ENCODE measurements at places on chromosomes 12 and 14. TPM values are rescaled to one million over a fixed set of nuclear protein-coding genes. Genes with fewer than 3 reads are reported as not detected.

Gene PAX9
- not detected for total RNA-seq

Gene SPATA7
- total RNA-seq: 26.3 TPM

Gene NTN4
- total RNA-seq: 17.3 TPM

Gene KRT79
- not detected for total RNA-seq

Gene KRT82
- not detected for total RNA-seq

Gene CD4
- total RNA-seq: 11.2 TPM

Gene VIPAS39
- total RNA-seq: 38.9 TPM

Gene RDH12
- not detected for total RNA-seq

Gene NEUROD4
- not detected for total RNA-seq

Gene SMIM41
- total RNA-seq: 50.8 TPM

Gene PROX2
- not detected for total RNA-seq

Gene SSPN
- 13.3 TPM for total RNA-seq

Gene SRRM4
- total RNA-seq: not detected

Gene TMEM30B
- 0.16 TPM for total RNA-seq

Data from epithelial cell of alveolus of lung (primary cell).